ENCODE measurements at places on chromosomes 4 and X.

GRCh38 chrX:110251526-110251925 is 66.4 kb downstream of the AMMECR1 start:
- DNase-seq: no peak

GRCh38 chr4:157702831-157703230 is 470.0 kb downstream of the GASK1B start:
- no peak for DNase-seq

GRCh38 chr4:14841801-14842768 is 160.2 kb upstream of the CPEB2 start:
- DNase-seq: peak; percentile 6

DNA sequence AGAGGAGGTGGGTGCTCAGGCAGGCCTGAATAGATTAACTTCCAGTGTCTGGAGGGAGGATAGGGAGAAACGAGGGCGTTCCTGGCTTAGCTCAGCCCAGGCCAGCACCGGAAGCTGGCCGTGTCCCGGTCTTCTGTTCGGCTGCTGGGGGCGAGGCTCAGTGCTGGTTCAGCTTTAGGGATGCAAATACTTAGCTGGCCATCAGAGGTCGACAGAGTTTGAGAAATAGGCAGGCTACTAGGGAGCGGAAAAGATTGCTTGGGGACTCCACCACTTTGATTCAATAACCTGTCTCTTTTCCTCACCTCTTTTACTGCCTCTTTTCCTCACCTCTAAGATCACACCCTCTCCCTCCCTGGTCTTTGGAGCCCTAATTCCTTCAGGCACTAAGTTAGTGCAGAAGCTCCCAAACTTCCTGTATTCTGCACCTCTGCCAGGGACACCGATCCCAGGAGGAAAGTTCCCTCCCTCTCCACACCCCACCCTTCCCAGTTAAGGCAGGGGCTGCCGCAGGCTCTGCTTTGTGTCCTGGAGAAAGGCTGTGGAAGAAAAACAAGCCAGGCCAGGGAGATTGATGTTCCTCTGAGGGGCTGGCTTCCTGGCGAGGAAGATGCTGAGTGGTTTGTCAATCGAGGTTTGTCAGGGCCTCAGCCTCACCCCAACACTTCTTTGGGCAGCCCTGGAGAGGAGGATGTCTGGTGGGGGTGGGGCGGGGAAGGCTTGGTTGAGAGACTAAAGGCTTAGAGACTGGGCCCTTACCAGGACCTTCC is 6.0 kb upstream of the EFNB1 start:
- DNase-seq: peak; percentile 50

DNA sequence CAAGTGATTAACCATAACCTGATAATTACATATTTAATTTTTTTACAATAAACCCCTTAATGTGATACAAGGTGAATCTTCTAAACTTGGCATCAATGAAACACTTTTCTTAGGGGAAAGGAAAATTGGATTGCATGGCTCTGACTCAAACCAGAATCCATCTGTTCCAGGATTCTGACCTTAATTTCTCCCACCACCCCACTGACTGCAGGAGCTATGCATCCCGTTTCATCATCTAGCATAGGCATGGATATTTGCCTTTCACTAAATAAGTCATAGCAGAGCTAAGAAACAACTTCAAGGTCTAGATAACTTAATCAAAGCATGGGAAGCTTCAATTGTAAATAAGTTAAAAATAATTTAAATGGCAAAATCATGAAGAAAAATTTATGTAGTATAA is 156.3 kb downstream of the BTC start:
- DNase-seq: no peak

- DNase-seq: no peak
Measured at GRCh38 chr4:125482822-125483221, 168.1 kb downstream of the FAT4 start.

- DNase-seq: no peak
Measured at GRCh38 chr4:29805245-29805644, 914.9 kb upstream of the PCDH7 start.

- DNase-seq: no peak
Measured at GRCh38 chrX:47596256-47596655, 14.0 kb downstream of the TIMP1 start.

GRCh38 chrX:44152852-44153251 is 179.7 kb upstream of the NDP start:
- DNase-seq: no peak

DNA sequence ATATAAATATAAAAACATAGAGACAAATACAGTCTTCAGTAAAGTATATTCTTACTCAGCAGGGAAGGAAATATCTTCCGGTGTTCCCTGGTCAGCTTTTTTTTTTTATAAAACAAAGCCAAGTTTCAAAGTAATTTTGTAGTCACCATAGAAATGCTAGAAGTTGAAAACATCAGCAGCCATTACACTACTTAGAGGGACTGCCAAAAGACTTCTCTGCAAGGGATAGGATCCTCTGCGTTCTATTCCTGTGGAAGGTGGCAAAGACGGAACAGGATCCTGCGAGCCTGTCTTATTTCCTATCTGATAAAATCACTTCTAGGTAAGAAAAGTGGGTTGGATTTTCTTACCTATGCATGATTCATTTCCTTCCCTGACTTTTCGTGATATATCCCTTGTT is 19.4 kb downstream of the CLDN22 start:
- no peak for DNase-seq

DNA sequence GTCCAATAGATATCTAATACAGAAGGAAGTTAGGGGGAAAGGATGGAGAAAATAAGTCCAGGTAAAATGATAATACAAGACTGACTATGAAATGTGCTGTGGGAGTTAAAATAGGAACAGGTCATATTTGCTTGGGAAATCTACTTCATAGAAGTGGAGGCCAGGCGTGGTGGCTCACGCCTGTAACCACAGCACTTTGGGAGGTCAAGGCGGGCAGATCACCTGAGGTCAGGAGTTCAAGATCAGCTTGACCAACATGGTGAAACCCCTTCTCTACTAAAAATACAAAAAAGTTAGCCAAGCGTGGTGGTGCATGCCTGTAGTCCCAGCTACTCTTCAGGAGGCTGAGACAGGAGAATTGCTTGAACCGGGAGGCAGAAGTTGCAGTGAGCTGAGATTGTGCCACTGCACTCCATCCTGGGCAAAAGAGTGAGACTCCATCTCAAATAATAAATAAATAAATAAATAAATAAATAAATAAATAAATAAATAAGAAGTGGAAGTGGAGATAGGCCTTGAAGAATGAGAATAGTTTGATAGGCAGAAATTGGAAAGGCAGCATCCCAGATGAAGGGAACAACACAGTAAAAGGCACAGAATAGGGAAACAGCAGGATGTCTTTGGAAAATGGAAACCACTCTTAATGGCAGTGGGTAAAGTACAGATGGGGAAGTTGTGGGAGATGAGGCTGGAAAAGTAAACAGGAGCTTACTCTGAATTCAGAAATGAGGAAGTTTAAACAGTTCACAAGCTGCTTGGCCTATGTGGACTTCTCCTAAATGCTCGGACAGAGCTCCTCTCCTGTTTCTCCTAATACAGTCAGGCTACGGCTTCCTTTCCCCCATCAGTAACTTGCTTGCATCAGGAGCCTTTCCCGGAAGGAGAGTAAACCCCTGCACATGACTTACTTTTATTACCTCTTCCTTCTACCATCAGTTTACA is 15.1 kb upstream of the GK start:
- DNase-seq: no peak

DNA sequence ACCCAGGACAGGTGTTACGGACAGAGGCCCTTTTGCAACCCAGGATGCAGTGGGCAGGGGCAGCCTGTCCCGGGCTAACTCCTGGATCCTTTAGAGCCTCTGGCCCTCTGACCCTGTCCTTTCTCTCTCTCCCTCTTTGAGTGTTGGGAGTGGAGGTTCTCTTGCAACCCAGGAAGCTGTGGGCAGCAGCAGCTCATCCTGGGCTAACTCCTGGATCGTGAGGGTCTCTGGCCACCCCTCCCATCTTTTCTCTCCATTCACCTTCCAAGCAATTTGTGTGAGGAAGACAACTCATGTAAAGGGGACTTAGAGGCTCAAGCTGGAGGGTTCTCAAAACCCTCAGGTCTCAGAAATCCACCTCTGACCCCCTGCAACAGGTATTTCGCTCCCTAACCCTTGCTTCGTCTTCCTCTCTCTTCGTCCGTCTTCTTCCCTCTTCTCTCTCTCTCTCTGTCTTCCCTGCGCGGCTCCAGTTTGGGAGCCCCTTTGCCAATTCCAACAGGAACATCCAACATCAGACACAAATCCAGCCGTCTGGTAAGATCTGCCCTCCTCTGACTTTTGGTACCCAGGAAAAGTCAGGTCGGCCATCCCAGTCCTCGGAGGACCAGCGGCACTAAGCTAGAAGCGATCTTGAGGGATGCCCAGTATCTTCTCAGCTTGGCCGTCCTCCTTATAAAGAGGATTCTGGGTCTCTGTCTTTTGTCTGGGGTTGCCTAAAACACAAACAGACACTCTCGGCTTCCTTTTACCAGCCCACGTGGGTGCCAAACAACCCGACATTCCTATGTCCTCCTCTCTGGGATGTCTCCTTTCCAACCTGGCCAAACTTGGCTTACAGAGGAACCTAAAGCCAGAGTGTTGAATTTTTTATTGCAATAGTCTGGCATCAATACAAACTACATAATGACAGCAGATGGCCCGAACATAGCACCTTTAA is 7.9 kb downstream of the ASMTL start:
- no peak for DNase-seq

GRCh38 chr4:171629182-171629581 is 184.0 kb upstream of the GALNTL6 start:
- no peak for DNase-seq

DNA sequence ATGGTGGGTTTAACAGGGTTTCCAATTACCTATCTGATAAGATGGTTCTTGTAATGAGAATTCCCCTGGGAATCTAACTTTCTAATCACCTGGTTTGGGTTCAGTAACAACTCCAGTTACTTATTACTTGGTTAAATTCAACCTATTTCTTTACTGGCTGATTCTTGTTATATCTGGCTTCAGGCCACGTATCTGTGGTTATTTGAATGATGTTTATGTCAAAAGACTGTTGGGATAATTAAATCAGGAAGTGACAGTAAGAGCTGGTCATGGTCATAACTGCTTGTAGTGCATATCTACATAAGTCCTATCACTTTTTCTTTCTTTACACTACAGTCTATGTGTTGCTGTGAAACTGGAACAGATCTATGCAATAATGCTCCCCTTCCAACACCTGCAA is 108.1 kb downstream of the MID1 start:
- no peak for DNase-seq

GRCh38 chr4:152087335-152087734 is 326.5 kb upstream of the GATB start:
- no peak for DNase-seq

DNA sequence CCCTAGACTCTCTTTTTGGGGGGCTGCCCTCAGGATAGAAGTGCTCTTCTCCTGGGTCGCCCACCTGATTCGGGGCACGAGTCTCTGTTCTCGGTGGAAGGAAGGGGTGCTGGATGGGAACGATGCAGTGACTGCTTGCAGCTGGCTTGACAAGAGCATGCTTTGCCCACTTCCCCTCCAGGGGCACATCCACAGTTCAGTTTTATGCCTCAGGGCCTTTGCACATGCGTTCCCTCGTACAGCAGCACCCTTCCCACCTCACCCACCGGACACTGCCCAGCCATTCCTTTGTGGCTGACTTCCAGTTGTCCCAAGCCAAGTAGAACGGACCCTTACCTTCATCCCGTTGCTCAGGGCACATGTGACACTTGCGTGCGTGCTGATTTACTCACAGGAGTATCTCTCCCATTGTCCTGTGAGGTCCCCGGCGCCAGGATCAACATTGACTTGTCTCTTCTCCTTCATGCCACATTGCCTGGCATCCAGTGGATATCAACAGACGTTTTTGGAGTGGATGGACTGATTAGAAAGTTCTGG is 60.0 kb downstream of the C4orf50 start:
- no peak for DNase-seq

- DNase-seq: peak; percentile 49
Measured at GRCh38 chrX:38664285-38664684, 102.9 kb downstream of the TSPAN7 start.

GRCh38 chrX:110321670-110322069 is 3.8 kb upstream of the AMMECR1 start:
- no peak for DNase-seq

DNA sequence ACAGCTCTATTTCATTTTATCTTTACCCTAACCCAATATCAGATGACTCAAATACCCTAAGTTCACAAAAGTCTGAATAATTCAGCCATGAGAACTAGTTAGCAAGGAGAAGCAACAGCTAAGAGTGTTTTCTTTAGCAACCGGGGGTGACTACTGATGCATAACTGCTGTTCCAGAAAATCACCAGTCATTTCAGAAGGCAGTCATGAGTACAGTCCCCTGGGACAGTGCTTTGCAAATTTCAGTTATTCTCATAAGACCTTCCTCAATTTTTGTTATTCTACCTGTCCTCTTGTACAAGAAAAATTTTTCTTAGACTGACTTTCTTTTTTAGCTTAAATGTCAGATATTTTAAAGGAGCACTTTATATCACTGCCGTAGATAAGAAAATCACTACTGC is 16.4 kb downstream of the BANK1 start:
- DNase-seq: no peak

- DNase-seq: no peak
Measured at GRCh38 chr4:124199755-124200154, 512.8 kb downstream of the ANKRD50 start.

DNA sequence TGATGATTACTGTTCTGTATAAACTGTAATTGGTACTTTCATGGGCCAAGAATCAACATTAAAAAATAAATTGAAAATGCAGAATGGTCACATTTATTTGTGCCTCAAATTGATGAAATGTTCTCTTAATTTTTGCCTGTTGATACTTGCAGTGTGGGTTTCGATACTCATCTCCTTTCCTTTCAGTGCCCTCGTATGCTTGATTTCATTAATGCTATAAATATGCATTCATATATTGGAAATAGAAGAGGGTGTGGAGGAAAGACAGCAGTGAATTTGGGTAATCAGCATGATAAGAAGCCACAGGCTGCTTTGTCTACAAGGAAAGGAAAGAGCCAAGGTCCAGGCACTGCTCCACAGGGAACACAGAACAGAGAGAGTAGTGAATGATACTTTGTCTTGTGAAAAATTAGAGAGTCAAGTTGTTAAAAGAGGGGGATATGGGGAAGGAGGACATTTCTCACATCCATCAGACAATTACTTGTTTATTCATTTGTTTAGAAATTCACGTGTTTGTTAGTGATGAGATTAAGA is 1.0 kb upstream of the DDX60 start:
- DNase-seq: no peak

- no peak for DNase-seq
Measured at GRCh38 chr4:34181891-34182290, 2062.4 kb downstream of the ARAP2 start.

- DNase-seq: no peak
Measured at GRCh38 chr4:1058997-1059665, 47.7 kb downstream of the FGFRL1 start.
